Fibroblast of gingiva (primary cell): ENCODE measurements at places on chromosomes 16 and 17.

- no peak for DNase-seq
These were observed 193.2 kb downstream of the RAB11FIP4 start for GRCh38 chr17:31584438-31585279.

DNA sequence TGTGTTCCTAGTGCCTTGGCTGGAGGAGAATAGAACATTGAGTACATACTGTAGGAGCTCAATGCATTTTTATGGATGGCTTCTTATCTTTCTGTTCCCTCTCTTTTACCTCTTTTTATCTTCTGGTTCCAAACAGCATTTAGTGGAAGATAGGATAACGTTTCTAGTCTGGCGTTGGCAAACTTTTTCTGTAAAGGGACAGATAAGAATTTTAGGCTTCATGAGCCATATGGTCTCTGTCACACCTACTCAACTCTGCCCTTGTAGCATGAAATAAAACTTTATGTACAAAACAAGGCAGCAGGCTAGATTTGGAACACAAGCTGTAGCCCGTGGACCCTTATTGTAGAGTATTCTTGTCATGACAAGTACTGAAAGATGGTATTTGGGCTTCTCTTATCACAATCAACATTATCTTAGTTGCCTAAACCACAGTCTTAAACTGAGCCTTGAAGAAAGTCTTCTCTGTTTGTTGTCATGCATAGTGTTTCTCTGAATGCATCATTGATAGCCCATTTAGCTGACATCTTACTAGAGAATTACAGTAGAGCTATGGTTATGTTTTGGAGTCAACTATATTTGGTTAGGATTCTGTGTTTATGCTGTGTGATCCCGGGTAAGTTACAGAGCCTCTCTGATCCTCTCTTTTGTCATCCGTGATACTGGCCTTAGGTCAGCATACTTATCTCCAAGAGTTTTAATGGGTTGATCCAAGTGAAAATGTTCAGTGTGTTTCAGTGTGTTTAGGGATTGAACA, 80.2 kb downstream of the HS3ST4 start:
- no peak for DNase-seq

DNA sequence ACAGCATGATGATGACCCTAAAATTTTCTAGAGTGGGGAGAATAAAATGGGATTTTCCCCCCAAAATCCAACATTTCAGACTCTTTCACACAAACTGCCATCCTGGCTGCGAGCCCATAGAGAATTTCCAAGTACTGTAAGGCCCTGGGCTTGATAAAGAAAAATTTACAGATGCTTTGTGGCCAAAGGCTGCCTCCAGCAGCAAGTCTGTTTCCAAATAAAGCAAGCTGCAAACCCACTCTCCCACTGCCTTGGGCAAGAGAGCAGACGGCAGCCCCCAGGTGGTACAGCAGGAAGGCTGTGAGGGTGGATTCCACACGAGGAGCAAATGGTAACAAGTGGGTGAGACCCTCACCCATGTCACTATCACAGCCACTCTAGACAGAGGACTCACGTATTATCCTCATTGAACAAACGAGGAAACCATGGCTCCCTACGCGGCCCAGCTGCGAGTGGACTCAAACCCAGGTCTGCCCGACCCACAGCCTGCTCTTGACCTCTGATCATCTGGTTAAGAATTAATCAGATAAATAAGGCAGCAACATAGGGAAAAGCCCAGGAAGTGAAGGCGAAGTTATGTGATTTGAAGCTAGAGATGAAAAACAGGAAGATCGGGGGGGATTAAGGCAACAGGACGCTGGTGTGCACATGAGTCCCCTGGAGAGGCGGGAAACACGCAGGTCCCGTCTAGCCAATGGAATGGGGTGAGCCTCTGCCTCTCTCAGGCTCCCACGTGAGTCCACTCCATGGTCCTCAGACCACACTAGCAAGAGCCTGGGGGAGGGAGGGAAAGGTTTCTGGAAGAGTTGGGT, 37.4 kb downstream of the AXIN2 start:
- no peak for DNase-seq

DNA sequence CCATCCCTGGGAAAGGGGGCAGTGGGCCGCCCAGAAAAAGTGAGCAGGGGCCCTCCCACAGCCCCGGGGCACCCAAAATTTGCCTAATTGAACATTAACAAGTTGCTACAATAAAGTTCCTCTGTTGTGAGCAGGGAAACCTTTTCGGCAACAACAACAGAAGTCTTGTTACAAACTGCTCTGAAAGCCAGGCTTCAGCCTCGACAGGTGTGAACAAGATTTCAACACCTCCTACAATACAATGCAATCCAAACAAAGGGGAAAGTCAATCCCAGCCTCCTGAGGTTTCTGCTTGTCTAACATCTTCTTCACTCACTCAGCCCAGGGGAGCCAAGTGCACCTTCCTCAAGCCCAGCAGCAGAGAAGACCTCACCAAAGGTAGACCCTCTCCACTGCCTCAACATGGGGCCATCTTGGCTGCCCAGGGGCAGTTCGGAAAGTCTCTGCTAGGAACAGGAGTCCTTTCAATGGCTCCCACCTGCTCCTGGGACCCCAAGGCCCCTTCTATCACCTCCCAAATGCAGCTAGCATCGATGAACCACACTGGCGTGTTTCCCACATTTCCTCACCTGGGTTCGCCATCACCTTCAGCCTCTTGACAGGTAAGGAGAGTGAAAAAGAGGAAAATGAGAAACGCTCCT, 19.1 kb downstream of the ZFHX3 start:
- no peak for DNase-seq

GRCh38 chr17:76191896-76192295, 48.4 kb downstream of the RNF157 start:
- DNase-seq = no peak

GRCh38 chr16:23131436-23131835, 17.8 kb downstream of the USP31 start:
- DNase-seq = no peak

GRCh38 chr16:59500601-59501000, 766.5 kb upstream of the GOT2 start:
- no peak for DNase-seq

GRCh38 chr17:39405436-39405835, 4.0 kb upstream of the FBXL20 start:
- DNase-seq = no peak

DNA sequence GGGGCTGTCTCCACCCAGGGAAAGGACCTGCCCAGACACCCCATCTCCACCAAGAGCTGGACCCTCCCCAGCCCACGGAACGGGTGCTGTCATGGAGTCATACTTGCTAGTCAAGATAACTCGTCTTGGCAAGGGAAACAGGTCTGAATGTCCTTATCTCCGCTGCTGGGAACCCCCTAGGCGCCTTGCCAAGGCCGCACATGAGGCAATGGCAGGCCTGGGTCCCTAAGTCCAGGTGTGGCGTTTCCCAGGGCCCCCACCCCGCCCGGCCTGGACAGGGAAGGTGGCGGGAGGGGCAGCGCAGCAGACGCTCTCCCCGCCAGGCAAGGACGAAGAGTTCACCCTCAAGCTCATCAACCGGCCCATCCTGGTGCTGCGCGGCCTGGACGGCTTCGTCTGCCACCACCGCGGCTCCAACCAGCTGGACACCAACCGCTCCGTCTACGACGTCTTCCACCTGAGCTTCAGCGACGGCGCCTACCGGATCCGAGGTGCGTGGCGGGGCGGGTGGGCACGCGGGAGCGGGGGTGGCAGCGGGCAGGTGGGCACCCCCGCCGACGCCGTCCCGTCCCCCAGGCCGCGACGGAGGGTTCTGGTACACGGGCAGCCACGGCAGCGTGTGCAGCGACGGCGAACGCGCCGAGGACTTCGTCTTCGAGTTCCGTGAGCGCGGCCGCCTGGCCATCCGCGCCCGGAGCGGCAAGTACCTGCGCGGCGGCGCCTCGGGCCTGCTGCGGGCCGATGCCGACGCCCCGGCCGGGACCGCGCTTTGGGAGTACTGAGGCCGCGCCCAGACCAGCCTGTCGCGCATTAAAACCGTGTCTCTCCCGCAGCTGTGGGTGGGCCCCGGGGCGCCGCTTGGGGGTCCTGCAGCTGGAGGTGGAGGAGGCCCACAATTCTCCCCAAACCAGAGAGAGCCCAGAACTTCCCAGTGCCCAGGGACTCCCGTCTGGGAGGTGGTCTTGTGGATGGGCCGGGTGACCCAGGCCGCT, 8.4 kb downstream of the FSCN2 start:
- DNase-seq = no peak

DNA sequence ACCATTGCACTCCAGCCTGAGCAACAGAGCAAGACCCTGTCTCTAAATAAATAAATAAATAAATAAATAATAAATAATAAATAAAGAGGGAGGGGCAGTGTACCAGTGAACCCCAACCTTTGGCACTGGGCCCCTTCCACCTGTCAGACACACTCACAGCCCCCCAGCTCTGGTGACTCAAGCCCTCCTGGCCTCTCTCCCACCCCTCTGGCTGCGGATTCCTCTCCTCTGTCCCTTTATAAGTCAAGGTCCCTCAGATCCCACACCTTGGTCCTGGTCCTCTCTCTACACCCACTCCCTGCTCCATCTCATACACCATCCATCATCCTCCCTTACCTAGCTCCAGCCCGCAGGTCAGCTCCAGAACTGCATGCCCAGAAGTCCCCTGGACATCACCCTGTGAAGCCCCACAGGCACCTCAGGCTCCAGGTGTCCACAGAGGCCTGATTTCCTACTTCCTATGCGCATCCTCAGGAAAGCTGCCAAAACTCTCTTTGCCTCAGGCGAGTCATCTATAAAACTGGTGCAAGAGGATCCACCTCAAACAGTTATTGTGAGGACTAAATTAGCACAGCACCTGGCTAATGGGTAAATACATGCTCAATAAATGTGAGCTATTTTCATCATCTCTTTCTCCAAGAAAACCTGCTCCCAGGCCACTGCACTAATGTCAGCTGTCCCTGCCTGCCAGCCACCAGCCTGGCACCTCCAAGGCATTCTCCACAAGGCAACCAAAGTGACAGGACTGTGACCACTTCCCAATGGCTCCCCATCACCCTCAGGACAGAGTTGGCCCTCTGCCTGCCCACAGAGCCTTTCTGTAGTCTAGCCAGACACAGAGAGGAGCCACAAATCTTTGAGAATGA, 46.8 kb downstream of the BEAN1 start:
- DNase-seq = no peak

DNA sequence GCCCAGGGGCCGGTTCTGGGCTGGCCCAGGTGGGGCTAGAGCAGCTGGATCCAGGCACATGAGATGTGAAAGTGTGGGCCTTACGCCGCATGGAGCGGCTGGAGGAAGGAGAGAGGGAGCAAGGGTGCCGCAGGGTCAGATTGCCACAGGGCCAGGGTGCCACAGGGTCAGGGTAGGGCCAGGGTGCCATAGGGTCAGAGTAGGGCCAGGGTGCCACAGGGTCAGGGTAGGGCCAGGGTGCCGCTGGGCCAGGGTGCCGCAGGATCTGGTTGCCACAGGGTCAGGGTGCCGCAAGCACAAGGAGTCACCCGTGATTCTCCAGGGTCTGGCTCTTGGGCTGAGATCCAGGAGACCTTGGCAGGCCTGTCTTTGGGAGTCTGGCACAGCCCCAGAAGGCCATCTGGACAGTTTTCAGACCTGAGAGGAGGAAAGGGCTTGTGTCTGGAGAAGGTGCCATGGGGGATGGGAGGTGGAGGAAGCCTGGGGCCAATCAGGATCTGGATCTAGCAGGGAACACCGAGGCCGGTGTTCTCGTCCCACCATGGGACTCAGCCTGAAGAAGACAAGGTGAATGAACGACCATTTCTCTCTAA, 13.1 kb upstream of the LASP1NB start:
- DNase-seq = peak; percentile 27

DNA sequence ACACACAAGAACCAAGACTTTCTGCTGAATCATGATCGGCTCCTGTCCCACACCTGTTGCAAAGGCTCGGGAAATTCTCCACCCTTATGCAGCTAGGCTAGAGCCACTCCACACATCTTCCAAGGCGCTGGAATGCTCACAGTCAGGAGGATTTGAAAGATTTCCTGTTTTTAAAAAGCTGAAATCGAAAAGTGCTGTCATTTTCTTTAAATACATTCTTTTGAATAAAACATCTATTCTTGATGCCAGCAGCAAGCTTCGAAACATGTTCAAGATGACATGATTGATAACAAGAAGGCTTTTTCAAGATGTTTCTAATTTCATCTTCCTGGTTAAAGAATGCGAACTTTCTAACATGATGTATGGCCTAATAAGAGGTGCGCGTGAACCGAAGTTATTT, 219.7 kb upstream of the CDH5 start:
- no peak for DNase-seq

DNA sequence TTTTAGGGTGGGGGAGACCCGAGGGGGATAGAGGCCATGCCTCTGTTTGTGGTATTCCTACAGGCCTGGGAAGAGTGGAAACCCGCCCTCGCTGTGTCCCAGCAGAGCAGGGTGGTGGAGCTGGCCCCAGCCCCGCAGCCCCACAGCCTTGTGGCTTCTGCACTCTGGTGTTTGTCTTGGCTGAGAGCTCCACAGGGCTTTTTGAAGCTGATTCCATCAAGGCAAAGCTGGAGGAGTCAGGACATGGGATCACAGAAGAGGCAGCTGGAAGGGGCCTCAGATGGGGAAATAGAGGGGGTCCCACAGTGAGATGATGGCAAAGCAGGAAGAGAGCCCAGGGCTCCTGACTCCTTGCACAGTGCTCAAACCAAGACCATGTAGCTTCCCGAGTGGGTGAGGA, 5.0 kb upstream of the WFIKKN2 start:
- no peak for DNase-seq

GRCh38 chr16:10931134-10931533, 11.1 kb downstream of the DEXI start:
- DNase-seq = no peak

GRCh38 chr17:36971508-36971907, 22.8 kb downstream of the AATF start:
- no peak for DNase-seq

- DNase-seq = no peak
These were observed at the start of gene CHP2 for GRCh38 chr16:23754594-23755483. CHP2 (plus strand) TSS chr16:23755026; CDS start chr16:23755050, 24 bp downstream.
